ENCODE measurements at places on chromosomes 11 and 22.

- no peak for DNase-seq
These were observed 27.1 kb upstream of the NXPE2 start for GRCh38 chr11:114651145-114651718.

GRCh38 chr11:76347466-76347865 lies 33.5 kb downstream of the THAP12 start:
- DNase-seq, result no peak

DNA sequence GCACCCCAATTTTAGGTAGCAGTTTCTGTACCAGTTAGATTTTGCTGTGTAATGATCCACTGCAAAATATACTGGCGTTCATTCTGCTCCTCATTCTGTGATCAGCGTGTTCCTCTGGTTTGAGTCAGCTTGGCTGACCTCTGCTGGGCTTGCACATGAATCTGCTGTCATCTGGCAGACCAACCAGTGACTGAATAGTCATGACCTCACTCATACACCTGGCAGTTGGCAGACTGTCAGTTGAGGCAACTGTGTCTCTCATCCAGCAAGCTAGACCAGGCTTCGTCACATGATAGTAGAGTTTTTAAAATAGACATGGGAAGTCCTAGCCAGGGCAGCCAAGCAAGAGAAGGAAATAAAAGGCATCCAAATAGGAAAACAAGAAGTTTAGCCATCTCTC lies 316.3 kb upstream of the LARGE1 start:
- DNase-seq, result no peak

DNA sequence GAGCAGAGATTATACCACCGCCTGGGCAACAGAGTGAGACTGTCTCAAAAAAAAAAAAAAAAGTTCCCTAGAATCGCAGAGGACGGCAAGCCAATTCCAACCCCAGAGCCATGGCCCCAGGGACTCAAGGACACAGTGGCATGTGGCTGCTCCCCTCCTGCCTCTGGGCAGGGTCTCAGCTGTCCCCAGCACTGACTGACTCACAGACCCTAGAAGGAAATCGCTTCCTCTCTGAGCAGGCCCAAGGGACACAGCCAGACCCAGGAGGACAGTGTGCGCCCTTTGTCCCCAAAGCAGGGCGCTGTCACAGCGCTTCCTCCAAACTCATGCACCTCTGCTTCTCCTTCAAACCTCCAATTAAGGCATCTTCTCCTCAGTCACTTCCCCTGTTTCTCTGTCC lies 2.3 kb downstream of the PACSIN3 start:
- no peak for DNase-seq

- peak; percentile 30 for DNase-seq
These were observed 154.9 kb downstream of the TRPC6 start for GRCh38 chr11:101428918-101429317.

DNA sequence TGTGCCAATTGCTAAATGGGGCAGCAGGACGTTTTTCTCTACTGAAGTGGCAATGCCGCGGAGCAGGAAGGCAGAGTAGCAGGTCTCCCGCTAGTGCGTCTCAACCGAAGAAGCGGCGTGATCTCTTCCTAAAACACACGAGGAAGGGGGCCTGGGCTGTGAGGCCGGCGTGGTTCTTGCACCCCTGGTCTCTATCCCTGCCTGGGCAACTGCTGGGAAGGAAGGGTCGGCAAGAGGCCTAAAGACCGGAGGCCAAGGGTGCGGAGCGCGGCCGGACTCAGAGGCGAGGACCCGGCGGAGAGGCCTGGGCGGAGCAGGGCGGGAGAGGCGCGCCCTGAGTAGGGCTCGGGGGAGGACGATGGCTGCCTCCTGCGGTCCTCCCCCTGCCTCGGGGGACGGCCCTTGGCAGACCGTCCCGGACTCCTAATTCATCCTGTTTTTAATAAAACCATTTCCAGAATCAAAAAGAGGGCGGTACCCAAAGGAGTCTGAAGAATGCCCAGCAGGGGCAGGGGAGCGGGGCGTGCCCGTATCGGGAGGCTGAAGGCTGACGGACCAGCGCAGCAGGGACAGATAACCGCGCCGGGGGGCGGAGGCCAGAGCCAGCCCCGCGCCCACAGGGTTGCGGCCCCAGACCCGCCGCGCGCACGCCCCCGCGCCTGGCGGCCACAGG lies 572 bp upstream of the APLP2 start:
- DNase-seq, result peak; percentile 90

DNA sequence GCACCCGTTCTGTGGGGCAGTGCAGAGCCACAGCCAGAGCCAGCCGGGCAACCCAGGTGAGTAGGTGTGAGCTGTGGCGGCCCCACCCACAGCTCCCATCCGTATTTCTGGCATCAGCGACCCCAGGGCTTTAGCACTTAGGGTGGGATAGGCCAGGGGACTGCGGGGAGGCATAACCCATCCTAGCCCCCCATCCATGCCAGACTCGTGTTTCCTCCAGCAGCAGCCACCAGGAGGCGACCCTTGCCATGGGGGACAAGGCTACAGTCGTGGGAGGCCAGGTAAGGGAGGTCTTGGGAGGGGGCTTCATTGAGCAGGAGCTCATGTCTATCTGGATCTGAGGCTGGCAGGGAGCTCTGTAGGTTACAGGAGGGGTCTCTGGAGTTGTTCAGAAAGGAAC lies 873 bp downstream of the OTOG start:
- no peak for DNase-seq

DNA sequence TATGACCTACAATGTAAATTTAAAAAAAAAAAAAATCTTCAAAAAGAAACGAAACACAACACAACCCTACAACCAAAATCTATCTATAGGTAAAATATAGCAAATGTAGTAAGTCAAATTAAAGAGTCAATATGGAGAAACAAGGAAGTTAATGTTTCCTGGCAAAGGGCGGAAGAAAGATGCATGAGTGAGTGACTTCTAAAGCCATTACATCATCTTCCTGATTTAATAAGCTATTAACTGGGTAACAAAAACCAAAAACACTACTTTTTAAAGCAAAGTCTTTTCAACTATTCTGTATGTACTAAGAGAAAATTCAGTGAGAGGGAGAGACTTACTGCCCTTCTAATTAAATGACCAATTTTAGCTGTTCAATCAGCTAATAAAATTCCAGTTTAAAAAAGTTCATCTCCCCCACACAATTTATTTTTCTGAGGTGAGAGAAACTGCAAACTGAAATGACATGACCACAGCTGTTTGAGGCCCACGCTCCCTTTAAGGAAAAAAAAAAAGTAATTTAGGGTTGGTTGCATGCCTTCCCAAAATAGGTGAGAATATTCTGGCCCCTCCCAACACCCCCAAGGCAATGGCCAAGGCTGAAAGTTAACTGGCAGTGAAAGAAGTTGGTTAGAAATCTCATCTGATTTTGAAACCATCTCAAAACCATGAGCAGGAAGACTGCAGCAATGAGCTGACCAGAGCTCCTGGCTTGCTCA lies 5.9 kb downstream of the SF1 start:
- no peak for DNase-seq

GRCh38 chr22:23684561-23685031 lies 6.2 kb upstream of the RGL4 start:
- DNase-seq, result no peak

- no peak for DNase-seq
These were observed 11.3 kb upstream of the CTSC start for GRCh38 chr11:88348870-88349269.

DNA sequence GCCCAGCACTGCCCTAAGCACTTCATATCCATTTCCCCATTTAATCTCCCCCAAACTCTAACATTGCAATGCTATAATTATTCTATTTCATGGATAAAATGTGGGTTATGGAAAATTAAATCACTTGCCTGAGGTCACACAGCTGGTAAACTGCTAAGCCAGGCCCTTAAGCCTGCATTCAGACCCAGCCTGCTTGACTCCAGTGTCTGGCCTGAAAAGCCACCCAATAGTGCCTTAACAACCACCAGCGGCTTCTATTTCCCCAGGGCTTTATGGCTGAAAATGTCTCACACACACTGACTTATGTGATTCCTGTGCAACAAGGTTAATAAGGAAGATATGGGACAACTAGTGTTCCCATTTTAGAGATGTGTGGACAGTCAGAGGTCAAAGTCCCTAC lies 178.5 kb upstream of the SNX19 start:
- DNase-seq, result no peak

DNA sequence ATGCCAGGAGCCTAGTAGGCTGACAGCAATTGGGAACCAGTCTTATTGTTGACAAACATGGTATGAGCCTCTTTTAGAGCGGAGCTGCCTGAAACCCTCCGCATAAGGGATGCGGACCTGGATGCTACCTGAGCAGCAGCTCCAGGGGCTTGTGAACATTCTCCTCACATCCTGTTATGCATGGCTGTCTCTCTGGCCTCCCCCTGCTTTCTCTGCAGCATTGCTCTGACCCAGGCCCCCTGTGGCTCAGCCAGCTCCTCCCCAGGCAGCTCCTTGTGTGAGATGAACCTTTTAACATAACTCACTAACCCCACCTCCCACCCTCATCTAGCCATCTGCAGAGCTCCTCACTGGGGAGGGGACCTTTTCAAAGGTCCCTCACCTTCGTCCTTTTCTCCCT lies 6.0 kb downstream of the BMAL1 start:
- no peak for DNase-seq

GRCh38 chr11:67389477-67389876 lies 2.3 kb upstream of the RAD9A start:
- peak; percentile 41 for DNase-seq

GRCh38 chr22:40348025-40348658 lies 1.8 kb downstream of the ADSL start:
- peak; percentile 74 for DNase-seq
